ENCODE measurements at places on chromosomes 7 and 10.

- DNase-seq = no peak
These were observed 7.8 kb downstream of the PHYH start for GRCh38 chr10:13291821-13292773.

GRCh38 chr7:158072991-158073730 lies 514.5 kb downstream of the PTPRN2 start:
- DNase-seq = no peak

DNA sequence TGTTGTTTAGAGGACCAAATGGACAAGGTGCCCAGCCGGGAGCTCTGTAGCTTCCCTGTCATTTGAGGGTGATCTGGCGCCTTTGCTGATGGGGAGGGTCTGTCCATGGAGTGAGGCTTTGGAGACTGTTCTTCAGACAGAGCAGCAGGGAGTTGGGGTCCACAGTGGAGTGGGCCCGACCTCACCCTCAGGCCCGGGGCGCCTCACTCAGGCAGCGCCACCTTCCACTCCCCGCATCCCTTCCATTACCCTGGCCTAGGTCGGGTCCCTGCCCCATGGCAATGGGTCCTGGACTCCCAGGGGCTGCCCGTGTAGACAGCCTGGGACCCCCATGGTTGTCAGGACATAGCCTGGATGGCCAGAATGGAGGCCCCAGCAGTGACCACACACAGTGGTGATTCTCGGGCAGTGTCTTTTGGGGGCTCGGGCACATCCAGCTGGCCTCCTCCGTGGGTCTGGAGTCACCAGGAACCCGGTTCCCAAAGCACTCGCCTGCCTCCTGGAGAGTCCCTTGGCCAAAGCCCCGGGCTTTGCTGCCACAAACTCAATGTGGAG lies 38.5 kb downstream of the TCERG1L start:
- no peak for DNase-seq

DNA sequence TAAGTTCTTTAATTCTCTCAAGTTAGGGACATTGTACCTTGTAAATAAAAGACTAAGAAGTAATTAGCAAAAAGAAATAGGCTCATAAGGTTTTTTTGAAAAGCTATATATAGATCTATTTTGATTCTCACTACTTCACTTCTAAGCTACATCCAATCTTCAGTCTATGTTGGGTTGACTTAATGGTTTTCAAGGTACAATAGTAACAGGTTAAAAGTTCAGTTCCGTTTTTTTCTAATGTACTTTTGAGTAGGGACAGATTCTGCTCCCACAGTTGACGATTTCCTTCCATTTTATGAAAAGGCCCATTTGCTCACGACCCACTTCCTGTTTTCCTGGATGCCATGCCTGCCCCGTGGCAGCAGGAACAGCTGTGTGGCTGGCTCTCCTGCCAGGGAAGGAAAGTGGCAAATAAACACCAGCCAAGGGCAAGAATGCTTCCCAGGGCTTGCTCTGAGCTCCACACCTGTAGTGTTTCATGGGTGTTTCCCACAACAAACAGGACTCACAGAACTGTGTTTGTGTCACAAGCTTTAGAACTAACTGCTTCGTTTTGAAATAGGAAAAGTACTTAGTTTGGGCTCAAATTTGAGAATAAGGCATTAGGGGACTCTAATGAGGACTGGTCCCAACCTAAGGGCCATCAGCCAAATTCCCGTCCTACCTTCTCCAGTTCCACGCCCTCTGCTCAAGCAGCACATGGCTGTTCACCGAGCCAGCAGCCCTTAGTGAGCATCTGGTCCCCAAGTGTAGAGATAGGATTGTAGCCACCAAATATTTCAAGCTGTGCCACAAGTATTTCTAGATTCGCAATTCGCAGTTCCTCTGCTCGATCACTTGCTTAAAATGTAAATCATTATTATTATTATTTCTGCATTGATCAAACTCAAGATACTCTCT lies 240.7 kb downstream of the COBL start:
- no peak for DNase-seq

All from spinal cord (tissue), 10 donors.